CD4-positive, alpha-beta T cell treated with Interleukin-6 for 4 hours (primary cell): ENCODE measurements at places on chromosomes 12 and 14.
A peak's percentile ranks its signal among the peaks of the same experiment; 100 is the strongest.

DNA sequence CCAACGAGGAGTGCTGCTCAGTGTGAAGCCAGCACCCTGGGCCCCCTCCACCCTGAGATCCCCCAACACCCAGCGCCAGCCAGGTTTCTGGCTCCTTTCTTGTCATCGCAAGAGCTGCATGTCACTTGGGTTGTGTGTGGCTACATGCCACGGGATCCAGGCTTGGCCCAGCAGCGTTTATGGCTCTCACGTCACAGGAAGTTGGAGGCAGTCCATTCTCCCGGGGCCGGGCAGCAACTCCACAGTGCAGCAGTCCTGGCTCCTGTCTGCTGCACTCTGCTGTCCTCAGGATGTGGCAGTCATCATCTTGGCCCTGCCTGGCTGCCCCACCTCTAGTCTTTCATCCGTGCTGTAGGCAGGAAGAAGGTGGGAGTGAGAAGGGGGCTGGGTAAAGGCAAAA, 78.3 kb downstream of the AACS start:
- no peak for DNase-seq

GRCh38 chr14:38213001-38213400, 5.3 kb downstream of the SSTR1 start:
- no peak for DNase-seq

DNA sequence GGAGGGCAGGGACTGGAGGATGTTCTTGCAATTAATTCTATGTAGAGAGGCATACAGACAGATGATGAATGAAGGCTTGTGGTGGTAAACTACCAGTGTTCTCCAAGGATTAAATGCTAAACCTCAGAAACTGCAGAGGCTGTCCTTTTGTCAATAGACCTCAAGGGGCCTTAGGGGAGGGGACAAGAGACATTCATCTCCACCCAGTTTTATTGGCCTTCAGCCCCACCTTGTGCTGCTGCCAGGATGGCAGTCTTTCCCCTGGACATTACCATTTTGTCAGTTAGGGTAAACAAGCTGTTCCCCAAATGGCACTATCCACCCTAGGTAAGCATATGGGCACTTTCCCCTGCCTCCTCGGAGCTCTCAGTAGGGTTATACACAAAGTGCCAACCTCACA, 4.9 kb upstream of the SMAGP start:
- DNase-seq, result no peak

- DNase-seq, result no peak
Measured at GRCh38 chr14:68226523-68226922, 406.9 kb downstream of the RAD51B start.

DNA sequence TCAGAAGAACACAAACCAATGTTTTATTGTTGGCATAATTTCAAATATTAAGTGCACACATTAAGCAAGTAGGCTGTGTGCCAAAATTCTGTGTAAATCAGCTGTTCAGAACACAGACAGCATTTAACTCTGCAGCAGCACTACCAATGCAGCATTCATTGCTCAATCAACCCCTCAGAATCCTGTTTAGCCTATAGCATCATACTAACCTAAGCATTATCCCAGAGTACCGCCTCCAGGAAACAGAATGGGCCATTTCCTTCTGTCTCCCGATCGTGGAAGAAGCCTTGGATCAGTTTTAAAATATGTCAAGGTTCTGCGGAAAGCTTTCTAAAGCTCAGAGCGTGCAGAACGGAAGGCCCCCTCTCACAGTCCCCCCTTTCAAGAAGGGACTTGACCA, 3.3 kb downstream of the IL26 start:
- no peak for DNase-seq

DNA sequence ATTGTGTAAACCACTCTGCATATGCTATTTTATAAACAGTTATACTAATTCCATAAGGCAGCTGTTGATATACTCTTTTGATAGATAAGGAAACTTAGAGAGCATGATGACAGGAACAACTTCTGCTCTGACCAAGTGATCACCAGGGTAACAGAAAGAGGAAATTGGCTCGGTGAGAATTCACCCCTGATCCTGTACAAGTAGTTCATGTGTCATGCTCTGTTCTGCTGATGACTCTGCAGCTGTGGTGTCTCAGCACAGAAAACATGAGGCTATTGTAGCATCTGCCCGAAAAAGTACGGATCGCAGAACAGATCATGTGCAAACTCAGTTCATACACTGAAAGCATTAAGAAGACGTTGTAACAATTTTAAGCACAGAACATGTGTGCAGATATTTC, 345.0 kb downstream of the LRIG3 start:
- no peak for DNase-seq

DNA sequence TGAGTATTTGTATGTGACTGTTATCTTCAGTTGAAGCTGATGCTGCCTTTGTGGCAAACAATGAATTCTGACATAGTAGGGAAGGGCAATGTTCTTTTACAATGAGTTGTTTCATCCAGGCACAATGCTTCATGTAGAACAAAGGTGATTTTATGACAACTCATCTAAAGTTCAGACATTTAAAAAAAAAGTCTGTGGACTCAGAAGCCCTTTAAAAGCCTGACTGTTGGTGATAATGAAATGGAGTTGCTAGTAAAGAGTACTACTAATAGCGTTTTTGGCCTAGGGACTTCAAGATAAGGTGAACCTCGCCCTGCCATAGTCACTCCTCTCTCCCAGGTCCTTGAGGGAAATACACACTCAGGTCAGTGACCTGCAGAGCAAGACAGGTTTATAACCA, 105.1 kb downstream of the AKAP6 start:
- no peak for DNase-seq

DNA sequence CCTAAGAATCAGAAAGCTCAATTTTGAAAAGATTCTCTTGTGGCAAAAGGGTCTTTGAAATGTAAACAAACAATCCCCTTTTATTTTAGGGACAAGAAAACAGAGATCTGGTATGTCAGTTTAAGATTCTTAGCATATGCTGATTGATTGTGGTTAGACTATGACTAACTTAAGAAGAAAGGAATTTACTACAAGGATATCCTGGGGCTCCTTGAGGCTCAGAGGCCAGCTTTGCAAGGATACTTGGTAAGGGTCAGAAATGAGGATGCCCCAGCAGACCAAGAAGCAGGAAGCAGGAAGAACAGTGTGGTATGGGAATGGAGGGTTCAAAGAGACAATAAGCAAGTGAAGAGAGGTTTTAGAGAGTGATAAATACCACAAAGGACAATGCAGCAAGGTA, 474.6 kb downstream of the ETNK1 start:
- no peak for DNase-seq

DNA sequence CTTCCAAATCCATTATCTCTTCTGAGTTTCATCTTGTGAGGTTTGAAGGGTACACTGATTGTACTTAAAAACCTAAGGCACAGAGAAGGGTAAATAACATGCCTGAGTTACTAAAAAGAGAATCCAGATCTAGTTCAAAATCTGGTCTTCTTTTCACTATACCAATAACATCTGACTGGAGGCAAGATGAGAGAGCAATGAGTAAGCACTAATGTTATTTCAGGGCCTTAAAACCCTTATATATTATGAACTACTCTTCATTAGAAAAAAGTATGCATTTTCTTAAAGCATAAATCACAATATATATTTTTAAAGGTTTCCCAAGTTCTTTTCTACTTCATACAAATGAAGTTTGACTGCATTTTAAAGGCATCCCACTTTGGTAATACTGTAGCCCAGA, 60.2 kb downstream of the GXYLT1 start:
- DNase-seq, result no peak

DNA sequence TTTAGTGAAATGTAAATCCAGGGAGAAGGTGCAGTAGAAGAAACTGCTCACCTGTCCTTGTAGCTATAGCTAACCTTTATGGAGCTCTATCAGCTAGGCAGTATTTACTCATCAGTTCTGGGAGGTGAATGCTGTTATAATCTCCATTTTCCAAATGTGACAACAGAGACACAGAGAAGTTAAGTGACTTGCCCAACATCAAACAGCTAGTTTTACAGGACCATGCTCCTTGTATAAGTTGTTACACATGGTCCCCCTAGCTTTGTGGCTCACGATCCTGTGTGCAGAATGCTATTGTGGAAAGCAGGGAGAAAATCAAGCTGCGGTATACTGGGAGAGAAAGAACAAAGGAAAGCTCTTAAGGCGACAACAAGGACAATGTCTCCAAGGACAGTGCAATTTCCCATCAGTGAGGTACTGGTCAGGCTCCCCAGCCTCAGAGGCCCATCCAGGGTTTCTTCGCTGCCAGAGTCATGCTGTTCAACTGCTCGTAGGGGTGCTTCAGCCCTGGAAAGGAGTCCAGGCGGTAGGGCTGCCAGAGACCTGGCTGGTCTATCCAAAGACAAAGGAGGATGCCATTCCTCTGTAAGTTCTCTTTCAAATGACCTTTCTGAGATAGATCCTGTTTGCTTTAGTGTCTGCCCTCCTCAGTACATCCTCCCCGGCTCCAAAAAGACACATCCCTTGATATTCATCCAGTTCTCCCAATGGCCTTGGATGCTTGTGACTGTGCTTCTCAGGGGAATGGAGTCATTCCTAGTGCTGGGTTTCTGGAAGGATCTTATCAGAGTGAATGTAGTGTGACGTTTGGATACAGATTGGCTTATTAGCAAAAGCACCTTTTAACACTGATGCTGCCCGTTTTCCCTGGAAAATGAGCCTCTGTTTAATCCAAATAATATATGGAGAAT, 95.5 kb downstream of the ARF6 start:
- no peak for DNase-seq

GRCh38 chr12:107492393-107493134, 193.0 kb upstream of the PWP1 start:
- DNase-seq, result peak; percentile 5

DNA sequence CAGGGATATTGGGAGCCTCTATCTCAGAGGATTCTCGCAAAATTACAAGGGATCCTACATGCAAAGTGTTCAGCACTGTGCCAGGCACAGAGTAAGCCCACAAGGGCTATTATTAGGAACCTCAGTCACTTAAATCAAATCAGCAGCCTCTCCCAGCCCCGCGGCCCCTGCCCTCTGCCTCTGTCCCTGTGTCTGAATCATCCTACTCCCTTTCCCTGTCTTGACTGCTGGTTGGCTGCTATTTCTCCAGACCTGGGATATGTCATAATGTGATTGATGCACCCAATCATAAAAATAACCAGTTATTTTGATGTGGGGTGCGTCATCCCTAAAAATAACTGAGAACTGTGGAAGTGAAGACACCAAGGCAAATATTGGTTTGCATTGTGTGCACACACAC, 176.3 kb downstream of the KSR2 start:
- no peak for DNase-seq

GRCh38 chr12:121034616-121035305, 4.3 kb downstream of the OASL start:
- peak; percentile 23 for DNase-seq

GRCh38 chr12:105935981-105936380, 202.8 kb downstream of the NUAK1 start:
- DNase-seq, result no peak

DNA sequence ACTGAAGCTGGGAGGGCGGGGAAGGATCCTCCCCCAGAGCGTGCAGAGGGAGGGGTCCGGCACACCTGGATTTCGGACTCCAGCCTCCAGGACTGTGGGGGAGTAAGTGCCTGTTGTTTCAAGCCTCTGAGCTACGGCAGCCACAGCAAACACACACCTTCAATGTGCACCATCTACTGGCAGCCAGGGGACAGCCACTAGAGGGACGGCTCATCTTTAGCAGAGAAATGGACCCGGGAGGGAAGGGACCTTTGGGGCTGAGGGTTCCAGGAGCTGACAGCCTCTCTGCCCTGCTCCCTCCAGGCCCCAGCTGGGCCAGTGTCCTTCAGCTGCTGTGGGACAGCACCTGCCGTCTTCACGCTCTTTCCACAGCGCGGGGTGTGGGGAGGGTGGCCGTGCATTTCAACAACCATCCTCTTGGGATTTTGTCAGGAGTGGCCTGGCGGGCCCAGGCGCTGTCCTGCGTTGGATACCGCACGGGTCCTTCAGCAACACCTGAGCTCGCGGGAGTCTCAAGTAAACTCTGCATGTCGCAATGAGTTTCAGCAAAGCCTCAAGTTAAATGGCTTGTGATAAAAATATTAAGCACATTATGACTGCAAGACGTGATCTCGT, 209.2 kb upstream of the C14orf180 start:
- no peak for DNase-seq

DNA sequence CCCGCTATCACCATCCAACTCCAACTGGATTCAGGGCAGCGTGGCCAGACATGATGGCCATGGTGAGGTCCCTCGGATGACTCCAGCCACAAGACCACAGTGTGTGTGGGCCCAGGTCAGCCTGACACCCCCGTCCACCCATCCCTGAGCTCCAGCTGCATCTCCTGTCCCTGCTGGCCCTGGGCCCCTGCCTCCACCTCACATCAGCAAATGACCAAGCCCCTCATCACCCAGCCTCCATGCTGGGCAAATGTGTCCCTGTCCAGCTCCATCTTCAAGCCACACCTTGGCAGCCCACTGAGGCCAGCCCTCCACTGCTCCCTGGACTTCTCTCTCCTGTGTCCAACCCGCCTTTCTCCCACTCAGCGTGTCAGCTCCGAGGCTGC, 3.2 kb downstream of the GPR132 start:
- no peak for DNase-seq

GRCh38 chr14:77918448-77918847, 118.5 kb downstream of the ADCK1 start:
- no peak for DNase-seq

DNA sequence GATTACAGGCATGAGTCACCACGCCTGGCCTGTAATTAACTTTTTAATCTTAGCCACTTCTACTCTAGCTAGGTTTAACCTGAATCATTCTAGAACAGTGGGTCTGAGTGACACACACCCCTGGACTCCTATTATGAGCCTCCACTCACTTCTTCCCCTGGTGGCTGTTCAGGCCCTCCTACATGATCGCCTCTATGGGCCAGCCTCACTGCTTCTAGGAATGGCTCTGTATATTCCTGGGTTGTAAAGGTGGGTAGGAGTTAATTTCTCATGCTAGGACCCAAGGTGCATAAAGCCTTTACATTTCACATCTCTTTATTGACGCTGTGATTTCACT, 8.0 kb upstream of the RNU6-8 start:
- DNase-seq, result no peak

DNA sequence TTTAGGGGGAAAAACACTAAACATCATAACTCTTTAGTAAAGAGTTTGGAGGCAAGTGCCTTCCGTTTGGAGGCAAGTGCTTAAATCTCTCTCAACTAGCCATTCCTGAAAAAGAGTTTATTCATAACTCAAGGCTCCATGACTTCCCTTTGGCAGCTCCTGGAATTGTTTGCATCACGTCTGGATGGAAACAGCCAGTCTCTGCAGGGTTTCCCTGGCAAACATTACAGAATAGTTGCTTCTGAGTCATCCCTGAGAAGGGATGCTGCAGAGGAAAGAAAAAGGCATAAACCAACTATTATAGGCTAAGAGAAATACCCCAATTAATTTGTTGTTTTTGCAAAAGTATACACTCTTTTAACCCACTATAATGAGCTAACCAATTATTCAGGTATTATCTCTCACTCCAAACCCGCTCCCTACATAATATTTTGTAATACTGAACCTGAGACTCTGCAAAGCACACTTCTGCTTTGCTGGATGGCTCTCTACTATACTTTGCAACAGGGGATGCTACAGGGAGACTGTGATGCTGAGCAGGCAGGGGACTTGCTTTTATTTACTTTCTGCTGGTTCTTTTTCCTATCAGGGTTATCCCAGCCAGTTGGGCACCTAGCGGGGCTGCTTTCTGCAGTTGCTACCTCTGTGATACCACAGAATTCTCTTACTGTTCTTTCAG, 497.7 kb downstream of the FUT8 start:
- no peak for DNase-seq
